ENCODE measurements at places on chromosomes 5 and 9.

- DNase-seq: no peak
These were observed 88.9 kb upstream of the TRIO start for GRCh38 chr5:14054111-14054854.

GRCh38 chr9:31790720-31791119, 593.7 kb upstream of the ACO1 start:
- DNase-seq: no peak

DNA sequence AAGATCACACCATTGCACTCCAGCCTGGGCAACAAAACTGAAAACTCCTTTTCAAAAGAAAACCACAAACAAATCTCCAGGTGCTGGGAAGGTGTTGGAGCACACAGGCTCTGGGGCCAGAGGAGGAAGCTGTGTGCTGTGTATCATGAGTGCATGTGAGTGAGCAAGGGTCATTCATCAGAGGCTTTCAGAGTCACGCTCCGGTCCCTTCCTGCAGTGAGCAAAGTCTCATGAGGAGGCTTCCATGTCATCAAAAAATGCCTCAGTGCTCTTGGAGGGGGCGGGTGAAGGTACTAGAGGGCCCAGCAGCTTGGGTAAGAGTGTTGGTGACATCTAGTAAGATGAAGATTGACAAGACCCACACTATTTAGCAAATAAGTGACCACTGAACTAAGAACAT, 48.3 kb upstream of the TESK1 start:
- no peak for DNase-seq

DNA sequence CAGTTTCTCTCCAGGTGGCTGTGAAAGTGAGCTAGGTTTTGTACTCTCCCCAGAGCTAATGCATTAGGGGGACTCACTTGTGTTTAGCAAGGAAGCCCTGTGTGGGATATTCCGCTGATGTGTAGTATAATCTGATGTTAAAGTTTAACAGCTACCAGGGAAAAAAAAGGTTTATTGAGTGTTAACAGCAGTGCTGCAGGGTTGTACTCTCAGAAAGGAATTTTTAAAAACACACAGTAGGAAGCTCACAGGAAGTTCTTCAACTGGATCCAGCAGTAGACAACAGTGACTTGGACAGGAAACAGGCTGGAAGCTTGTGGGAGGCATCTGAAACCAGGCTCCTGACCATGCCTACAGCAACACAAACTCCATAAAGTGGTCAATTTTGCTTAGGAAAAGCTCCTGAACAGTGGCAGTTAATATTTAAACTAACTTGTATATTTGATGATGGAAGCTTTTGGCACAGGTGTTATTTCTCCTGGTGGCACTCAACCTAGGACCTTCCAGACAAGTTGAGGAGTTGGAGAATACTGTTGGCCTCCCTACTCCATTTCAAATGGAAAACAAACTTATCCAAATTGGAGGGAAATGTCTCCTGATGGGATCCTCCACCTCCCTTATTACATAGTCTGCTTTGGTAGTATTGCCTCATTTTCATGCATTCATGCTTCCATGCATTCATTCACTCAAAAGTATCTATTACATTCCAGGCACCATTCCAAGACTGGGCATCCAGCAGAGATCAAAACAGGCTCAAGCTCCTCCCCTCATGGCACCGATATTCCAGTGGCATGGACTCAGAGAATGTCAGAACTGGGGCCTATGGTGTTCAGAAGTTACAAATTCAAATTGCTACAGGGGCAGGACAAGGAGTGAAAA, 54.7 kb downstream of the FOXD1 start:
- no peak for DNase-seq

DNA sequence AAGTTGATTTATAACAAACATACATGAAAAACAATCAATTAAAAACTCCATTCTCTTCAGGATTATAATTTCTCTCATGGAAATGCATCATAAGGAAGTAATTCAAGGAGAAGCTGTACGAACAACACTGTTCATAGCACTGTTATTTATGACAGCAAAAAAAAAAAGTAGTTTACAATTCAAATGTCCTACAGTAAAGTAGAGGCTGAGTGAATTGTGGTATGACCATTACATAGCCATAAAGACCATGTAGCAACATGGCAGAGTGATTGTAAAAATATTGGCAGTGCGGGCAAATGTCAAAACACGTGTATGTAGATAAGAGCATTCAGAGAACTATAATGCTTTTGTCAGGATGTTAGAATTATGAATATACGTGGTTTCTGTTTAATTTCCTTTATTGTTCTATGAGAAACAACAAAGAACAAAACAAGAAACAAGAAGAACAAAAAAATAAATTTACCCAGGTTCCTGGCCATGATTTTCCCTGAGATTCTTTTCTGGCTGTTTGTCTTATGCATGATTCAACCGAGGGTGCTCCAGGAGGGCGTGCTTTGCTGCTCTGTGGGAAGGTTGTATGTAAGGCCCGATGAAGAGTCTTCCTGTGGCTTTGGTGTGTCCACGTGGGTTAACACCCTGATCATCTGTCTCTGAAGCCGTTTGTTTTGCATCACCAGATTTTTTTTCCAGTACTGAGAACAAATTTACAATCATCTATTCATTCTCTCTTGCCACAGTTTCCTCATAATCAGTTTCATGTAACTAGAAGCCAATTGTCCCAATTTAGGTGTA, 28.8 kb downstream of the GCNT4 start:
- no peak for DNase-seq

DNA sequence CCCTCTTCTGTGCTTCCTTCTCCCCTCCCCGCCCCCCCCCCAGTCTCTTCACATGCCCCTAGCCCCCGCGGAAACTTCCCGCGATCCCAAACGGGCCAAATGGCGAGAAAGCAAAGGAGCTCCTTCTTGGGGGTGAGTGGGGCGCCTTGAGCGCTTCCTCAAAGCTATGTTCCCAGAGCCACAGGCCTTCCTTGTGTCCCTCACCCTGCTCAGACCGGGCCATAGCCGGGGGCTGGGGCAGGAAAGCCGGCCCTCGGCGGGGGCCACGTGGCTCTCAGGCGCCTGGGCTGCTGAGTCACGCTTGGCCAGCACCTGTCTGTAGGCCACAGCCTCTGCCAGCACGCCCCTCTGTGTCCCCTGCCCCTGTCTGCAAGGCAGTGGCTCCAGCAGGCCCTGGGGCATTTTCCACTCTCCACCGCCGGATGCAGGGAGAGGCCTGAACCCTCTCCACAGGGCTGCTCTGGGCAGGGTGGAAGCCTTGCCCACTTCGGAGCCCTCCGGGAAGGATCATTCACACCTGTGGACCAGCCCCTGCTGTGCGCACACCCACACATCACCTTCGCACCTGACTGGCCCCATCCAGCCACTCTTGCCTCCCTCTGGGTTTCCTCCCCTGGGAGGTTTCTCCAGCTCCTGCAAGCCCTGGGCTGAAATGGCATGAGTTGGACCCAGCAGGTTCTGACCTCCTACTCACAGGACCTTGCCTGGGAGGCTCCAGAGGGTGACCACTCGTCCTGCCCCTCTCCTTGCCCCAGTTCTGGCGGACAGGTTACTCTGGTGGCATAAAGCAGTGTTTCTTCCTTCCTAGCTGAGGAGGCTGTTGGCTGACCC, 1.2 kb upstream of the SQSTM1 start:
- DNase-seq: peak; percentile 71

GRCh38 chr9:92187989-92188714, 72.9 kb upstream of the SPTLC1 start:
- DNase-seq: no peak

DNA sequence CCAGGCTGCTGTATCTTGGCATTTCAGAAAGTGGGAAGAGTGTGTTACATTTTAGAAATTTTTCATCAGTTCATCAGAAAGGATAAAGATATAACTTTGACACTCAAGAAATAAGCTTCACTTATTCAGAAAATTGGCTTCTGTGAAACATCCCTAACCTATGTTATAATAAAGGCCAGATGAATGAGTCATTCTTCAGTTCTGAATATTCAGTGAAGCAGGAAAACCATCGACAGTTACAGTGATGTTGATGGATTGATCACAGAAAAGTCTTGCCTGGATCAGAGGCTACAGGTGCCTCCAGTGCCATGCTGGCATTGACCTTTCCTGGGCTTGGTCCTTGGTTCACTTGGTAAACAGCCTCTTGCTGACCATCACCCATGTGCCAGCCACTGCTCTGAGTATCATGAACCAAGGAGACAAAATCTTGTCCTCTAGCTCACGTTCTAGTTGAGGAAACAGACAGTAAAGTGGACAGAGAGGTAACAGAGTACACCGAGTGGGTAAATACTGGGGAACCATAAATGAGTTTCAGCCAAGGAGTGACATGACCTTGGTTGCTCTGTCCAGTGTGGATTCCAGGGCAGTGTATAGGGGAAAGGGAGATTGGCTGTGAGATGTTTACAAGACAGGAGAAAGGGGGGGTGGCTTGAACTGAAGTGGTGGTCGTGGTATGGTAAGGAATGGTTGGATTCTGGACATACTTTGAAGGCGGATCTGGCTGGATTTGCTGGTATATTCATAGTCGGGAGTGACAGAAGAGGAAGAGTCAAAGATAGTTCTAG, 98.6 kb downstream of the AMBP start:
- no peak for DNase-seq

- DNase-seq: no peak
These were observed 108.5 kb downstream of the ZNF354C start for GRCh38 chr5:179168664-179169063.

- peak; percentile 26 for DNase-seq
These were observed 40.2 kb upstream of the TRIM32 start for GRCh38 chr9:116646661-116647514.

DNA sequence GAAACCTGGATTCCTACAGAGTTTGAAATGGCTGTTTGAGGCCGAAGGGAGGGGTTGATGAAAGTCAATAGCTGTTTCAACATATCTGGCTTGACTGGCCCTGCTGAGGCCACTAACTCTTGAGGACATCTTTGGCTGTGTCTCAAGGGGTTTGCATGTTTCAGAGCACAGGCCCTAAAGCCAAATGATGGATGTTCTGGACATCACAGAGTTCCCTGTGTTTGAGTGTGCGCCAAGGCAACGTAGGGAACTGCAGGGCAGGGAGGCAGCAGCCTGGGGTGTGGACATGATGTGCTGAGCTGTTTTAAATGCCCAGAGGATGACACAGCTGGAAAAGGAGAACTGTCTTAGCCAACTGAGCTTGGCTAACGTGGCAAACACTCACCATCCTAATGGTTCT, 89.6 kb downstream of the RAPGEF1 start:
- DNase-seq: no peak

Data from urothelium cell line (cell line).